CD4-positive, alpha-beta T cell treated with Interleukin-1 beta for 1 hour (primary cell): ENCODE measurements at places on chromosomes 16 and 17.
A peak's percentile ranks its signal among the peaks of the same experiment; 100 is the strongest.

DNA sequence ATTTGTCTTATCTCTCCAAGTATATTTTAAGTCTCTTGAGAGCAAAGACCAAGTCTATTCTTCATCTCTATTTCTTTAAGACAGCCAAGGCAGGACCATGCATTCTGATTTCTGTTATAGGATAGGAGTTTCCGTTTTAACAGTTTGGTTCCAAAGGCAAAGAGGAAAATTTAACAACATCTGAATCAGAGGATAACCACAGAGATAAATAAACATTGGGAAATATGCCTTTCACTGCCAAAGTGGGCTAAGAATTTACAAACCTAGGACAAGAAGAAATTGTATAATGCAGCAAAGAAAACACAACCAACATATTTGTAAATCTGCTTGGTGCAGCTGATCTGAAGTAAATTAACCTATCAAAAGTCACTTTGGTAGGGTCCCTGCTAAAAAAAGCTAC lies 37.7 kb downstream of the USP32 start:
- DNase-seq = no peak

GRCh38 chr17:38980490-38981217 lies 13.5 kb upstream of the FBXO47 start:
- DNase-seq = no peak

DNA sequence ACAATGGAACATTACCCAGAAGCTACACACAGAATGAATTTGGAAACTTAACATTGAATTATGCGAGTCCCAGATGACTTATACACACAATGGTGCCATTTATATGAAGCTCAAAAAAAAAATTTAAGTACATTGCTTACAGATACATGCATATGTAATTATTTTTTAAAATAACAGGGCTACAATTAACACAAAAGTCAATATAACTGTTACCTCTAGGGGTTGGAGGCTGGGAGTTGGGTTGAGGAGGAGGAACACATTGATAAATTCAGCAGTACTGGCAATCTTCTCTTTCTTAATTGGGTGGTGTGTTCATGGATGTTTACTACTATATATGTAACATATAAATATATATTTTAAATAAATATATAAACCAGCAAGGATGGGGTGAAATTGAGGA lies 1.1 kb downstream of the ZNF23 start:
- no peak for DNase-seq

- DNase-seq = no peak
Observed at GRCh38 chr16:13875614-13876284, 44.2 kb upstream of the ERCC4 start.

DNA sequence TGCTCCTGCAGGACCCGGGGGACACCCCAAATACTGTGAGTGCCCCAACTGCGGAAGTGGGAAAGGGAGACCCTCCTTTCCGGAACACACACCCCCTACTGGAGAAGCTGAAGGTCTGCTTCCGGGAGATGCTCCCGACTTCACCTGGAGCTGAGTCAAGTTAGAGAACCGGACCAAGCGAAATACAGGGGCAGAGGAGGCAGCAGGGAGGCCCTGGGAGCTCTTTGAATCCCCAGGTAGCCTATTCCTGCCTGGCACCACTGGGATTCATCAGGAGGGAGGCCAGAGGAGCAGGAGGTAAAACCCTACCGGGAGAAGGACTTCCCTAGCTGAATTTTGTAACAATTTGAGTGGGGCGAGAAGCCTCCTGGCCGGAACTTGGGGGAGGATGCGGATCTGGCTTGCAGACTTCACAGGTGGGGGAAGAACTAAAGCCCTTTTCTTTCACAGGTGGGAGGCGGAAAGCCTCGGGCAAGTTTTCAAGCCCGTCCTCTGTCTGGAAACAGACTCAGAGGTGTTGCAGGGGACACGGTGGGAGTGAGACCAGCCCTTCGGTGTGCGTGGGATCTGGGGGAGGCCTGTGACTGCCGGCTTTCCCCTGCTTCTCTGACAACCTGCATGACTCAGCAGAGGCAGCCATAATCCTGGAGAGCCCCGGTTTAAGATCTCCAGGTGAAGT lies 22.4 kb upstream of the TEKT1 start:
- DNase-seq = no peak

- DNase-seq = no peak
Observed at GRCh38 chr17:56985371-56986162, 7.6 kb downstream of the SCPEP1 start.

DNA sequence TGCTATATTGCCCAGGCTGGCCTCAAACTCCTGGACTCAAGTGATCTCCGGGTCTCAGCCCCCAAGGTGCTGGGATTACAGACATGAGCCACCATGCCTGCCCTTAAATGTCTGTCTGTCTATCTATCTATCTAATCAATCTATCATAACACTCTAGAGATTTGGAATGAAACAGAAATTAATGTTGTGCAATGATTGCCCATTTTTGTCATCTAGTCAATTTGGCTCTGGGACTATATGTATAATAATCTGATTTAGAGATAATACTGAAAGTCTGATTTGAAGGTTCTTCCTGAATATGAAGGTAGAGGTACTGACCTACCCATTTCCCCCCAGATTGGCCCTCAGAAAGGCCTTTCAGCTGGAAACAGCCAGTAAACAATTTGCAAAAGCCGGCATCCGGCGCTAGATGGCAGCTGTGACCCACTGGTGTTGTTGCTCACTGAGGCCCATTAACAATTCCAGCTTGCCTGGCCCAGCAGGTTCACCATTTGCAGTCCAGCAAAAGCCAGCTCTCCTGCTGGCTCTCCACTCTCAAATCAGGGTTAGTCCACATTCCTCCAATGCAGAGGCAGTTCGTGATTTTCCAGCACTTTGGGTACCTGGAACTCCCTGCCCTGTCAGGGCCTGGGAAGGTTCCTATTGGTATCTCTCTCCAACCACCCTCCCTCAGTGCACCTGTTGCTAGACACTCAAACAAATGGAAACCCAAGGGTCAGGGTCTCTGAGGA lies 22.9 kb upstream of the C16orf87 start:
- peak; percentile 65 for DNase-seq

- DNase-seq = no peak
Observed at GRCh38 chr17:62718429-62718828, 89.7 kb downstream of the MARCHF10 start.

DNA sequence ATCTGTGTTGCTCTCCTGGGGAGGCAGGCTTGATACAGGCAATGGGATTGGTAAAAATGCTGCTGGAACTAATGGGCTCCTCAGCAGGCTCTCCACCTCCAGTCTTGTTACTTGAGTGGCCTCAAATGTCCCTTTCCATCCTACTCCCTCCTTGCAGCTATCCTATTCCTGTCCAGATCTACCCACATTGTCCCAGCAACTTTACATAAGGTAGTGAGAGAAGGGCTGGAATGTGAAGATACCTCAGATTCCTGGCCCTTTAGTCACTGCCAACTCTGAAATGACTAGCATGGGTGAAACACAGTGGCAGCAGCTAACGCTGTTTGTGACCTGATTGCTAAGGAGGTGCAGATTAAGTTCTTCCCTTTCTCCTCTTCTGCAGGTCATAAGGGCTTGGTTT lies 210.1 kb upstream of the HS3ST4 start:
- no peak for DNase-seq

GRCh38 chr17:65324611-65325342 lies 187.6 kb downstream of the RGS9 start:
- no peak for DNase-seq

- no peak for DNase-seq
Observed at GRCh38 chr17:74458835-74459234, 7.6 kb upstream of the CD300A start.

GRCh38 chr16:74183601-74184360 lies 112.8 kb upstream of the PSMD7 start:
- DNase-seq = no peak

GRCh38 chr16:49276646-49277385 lies 4.8 kb downstream of the CBLN1 start:
- DNase-seq = no peak

GRCh38 chr16:85945424-85945751 lies 46.4 kb downstream of the IRF8 start:
- no peak for DNase-seq
